ENCODE measurements at places on chromosomes 3 and 15. TPM values are rescaled to one million over a fixed set of nuclear protein-coding genes. Genes with fewer than 3 reads are reported as not detected.

GRCh38 chr15:48861813-48862431 lies 16.0 kb upstream of the EID1 start:
- H3K36me3 ChIP-seq: peaks cover 11% of the 10 kb centered on the region
- peak; percentile 54 for DNase-seq
- peaks cover 5% of the 10 kb centered on the region for H3K4me1 ChIP-seq
- no peak overlapping the region for H3K4me3 ChIP-seq
- H3K27ac ChIP-seq: no peak overlapping the region

GRCh38 chr3:123907720-123908119 lies 23.6 kb upstream of the MYLK start:
- H3K36me3 ChIP-seq: no peaks in the 10 kb centered on the region
- DNase-seq: no peak
- H3K4me1 ChIP-seq: peaks cover 7% of the 10 kb centered on the region
- no peak overlapping the region for H3K4me3 ChIP-seq
- H3K27ac ChIP-seq: no peak overlapping the region

- no peak for DNase-seq
- H3K27me3 ChIP-seq: no peaks in the 10 kb centered on the region
- no peak overlapping the region for H3K27ac ChIP-seq
- peaks cover 15% of the 10 kb centered on the region for H3K4me1 ChIP-seq
Observed at GRCh38 chr3:105821433-105821832, 47.4 kb downstream of the CBLB start.

DNA sequence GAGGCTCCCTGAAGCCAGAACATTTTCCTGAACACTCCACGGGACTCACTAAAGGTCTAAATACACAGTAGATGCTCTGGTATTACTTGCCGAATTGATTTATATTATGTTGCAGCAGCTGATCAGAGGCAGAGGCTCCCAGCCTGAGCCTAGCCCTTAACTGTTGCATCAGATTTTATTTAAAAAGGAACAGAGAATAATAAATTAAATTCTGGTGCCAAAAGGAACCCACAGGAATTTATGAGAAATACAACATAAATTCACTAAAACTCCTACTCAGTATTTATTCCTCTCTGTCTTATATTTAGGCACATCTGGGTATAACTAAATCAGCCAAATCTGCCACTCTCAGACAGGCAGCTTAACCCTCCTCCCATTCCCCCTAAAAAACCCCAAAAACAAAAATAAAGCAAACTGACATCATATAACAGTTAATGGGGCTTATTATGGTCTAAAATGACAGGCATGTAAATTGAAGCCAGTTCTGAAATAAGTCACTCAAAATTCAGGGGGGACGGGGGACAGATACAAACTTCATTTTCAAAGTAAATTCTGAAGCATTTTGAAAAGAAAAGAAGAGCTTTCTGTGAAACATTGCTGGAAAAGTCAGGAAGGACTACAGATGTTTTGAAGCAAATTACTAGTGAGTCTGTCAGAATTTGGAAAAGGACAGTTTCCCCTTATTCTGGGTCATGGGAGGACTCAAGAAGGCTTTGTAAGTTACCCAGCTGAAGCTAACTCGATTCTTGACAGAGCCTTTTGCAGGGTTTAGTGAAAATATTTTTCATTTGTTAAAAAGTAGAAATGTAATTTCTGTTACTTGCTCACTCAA lies 53.8 kb upstream of the CORO2B start:
- H3K36me3 ChIP-seq: no peaks in the 10 kb centered on the region
- peaks cover 3% of the 10 kb centered on the region for H3K27me3 ChIP-seq
- H3K4me3 ChIP-seq: no peak overlapping the region

DNA sequence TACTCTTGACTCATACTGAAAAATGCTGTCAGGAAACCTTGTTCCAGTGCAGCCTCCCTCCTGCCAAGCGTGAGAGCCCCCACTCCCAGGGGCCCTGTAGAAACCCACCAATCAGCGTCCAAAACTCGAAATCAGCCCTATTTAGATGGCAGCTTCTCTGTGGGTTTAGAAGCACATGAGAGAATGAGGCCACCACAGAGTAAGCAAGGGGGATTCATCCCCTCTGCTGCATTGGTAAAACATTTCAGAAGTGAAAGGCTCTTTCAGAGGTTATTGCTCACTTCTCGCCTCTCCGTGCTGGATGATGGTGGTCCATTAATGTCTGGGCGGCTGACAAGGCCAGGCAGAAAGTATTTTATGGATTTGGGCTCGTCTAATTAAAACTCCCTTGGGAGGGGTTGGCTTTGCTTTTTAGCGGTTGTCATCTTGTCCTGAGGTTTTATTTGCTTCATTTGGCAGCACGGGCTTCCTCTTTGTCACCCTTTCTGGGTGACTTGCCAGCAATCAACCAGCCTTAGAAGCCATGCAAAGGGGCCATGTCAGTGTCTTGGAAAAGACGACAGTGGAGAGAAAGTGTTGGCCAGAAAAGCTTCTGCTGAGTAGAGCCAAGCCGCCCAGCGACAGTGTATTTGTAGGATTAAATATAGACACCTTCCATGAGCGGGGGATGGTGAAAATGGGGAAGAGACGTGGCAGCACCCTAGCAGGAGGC lies 145.5 kb downstream of the ATP10A start:
- H3K27me3 ChIP-seq: peaks cover 2% of the 10 kb centered on the region
- H3K4me3 ChIP-seq: no peak overlapping the region
- DNase-seq: no peak
- no peak overlapping the region for H3K27ac ChIP-seq

CFAP20DC gene
- 4.2 TPM for total RNA-seq

Data from endothelial cell (in vitro differentiated cells).